SHP77 (cell line): ENCODE measurements at places on chromosomes 5 and 9.

DNA sequence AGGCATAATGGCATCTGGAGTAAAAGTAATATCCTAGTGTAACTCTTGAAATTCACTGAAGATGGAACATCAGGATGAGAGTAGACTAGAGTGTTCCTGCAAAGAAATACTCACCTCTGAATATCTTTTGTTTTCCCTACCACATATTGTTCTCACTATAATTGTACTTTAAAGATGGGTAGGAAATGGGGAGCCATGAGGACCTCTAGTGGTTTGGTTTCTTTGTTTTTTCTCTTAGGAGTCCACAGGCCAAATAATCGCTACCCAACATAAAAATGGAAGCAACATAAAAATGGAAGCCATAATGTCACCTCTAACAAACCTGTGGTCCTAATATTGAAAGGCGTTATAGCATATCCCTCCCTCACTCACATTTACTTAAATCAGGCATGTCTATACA, 2375.8 kb downstream of the MAT2B start:
- no peak for DNase-seq

DNA sequence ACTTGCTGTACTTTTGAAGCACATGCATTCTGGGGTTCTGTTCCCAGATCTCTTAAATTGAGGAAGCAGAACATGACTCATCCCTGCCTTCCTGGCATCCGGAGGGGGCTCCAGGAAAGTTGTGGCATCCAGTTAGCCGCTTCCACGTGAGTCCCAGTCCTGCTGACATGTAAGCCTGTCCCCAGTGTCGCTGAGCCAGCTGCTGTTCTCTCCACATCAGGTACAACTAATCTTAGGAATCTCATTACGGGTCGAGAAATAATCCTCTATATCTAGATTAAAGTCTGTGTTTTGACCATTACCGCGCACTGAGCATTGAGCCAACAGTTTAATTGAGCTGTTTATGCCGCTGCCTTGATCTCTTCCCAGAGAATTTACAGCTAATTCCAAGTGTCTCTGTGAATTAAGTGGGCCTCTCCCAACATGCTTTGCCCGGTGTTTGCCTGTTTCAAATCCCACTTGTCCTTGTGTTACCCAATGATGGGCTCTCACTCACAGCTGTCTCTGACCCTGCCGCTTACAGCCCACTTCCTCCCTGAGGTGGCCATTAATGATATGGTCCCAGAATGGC, 10.5 kb upstream of the SHB start:
- DNase-seq: no peak

DNA sequence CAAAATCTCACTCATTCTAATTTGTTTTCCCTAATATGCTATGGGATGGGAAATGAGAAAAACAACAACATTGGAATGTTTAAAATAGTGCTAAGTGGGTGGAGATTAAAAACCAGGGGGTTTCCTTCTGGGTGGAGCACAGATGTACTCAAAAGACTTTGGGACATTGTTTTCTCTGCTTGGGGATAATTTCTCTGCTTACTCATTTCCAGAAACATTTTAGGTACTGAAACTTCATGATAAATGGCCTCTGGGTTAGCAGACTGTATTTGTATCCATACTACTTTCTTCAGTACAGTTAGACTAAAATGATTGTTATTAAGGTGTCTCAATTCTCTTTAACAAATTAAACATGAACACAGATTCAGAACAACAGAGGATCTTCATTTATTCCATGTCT, 17.4 kb downstream of the ELOVL7 start:
- no peak for DNase-seq

- DNase-seq: peak; percentile 60
Observed at GRCh38 chr9:129177443-129177790, 644 bp downstream of the IER5L start.

GRCh38 chr9:68706363-68707201, 1.5 kb downstream of the PIP5K1B start:
- DNase-seq: no peak

- no peak for DNase-seq
Observed at GRCh38 chr5:39186722-39187539, 32.4 kb downstream of the FYB1 start.

DNA sequence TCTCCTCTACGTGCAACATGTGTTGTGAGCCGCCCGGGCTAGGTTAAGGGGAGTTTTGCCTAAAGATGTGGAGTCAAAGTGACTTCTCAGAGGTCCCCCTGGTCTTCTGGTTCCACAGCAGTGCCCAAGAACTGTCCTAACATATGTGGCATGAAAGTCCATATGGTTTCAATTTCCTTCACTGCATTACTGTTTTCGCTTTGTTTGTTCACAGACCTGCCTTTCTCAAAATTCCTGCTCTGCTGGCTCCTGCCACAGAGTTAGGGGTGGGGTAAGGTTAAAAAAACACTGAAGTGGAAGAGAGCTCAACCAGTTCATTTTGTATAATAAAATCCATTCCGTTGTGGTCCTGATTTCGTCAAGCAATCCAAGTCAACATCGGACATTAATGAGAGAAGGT, 289.4 kb downstream of the DMAC1 start:
- DNase-seq: no peak

DNA sequence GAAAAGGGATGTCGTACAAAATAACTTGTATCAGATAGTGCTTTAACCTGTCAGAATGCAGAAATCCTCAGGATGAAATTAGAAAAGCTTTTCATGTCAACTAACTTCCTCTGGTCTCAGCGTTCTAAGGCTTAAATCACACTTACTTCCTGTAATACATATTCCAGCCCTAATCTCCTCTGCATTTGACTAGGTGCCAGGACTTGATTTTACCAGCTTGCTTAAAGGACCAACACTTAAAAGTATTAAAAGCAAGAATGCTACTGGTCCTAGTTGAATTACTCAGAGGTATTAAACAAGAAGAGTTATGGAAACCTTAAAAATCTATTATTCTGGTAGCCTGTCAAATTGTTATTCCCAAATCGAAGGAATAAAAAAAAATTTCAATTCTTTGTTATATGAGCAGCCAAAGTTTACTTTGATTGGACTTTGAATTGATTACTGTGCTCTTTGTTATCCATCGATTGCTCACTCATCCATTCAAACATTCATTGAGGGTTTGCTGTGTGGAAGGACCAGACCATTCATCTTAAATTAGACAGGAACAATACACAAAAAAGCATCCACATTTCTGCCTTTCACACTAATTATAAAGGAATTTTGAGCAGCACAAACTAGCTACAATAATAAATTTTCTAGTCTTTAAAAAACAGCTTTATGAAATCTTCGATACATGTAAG, 108.7 kb downstream of the MUSK start:
- no peak for DNase-seq

DNA sequence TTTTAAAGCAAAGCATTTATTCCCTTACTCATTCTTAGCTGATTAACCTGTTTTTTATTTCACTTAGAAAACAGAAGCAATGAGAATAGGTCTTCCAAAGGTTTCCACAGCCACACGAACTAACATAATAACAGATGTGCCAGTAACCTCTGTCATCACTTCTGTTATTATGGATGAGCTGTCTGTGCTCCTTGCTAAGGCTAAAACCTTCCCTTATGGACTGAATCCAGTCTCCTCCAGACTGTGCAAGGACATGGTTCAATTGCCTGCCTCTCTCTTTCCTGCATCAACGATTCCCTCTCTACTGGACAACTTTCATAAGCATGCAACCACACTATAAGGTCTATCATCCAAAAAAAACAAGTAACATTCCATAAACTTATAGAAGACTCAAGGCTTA, 1446.2 kb downstream of the MAT2B start:
- no peak for DNase-seq

DNA sequence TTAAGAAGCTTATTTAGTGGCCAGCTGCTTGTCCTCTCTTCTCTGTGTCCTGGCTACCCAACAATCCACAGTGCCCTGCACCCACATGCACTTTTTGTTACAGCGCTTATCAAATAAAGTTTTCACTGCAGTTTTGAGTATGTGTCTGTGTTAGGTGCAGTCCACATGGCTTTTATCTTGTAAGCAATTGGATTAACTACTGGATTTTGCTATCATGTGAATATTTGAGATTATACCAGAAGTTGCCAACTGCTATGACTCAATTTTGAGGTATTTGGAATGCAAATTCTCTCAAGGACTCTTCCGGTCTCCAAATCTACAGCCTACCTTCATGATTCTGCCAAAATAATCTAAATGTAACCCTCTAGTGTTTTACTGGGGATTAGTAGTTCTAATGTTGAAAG, 690.2 kb downstream of the NR2F1-AS1 start:
- DNase-seq: no peak

DNA sequence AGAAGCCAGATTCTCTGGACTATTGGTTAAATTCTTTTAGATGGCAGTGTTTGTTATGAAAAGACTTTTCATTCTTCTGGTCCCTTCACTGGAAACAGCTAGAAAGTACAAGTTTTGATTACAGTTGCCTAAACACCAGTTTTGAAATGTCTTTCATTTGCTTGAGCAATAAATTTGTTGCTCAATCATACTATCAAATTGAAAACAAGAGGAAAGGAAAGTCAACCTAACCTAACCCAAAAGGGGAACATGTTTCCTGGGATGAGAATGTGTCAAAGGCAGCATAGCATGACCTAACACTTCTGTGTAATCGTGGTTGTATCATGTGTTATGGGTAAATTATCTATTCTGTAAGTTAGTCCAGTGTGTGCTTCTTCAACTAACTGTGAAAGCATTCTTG, 213.2 kb downstream of the TMC1 start:
- no peak for DNase-seq

DNA sequence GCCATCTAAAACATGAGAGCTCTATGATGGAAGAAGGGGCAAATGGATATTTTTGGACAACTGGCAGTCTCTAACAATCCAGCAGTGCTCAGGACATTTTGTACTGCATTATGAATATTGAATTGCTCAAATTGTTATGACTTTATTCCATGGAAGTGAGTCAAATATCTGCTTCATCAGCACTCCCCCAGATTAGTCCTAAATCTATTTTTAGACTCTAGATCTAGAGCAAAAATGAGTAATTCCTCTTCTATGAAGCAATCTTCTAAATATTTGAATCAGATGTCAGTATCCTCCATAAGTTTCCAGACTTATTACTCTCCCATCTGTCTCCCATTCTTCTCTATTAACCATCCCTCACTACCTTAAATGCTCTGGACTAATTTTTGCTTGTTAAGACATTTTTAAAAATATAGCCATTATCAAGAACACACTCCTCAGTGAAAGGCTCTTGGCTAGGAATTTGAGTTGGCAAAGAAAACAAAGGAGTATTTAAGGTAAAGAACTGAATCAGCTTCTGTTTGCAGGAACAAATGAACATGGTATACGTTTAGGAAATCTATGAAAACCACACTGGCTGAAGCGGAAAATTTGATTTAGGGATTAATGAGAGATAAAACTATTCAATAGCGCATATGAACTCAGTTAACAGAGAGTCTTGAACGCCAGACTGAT, 300.9 kb downstream of the MCTP1 start:
- DNase-seq: no peak

DNA sequence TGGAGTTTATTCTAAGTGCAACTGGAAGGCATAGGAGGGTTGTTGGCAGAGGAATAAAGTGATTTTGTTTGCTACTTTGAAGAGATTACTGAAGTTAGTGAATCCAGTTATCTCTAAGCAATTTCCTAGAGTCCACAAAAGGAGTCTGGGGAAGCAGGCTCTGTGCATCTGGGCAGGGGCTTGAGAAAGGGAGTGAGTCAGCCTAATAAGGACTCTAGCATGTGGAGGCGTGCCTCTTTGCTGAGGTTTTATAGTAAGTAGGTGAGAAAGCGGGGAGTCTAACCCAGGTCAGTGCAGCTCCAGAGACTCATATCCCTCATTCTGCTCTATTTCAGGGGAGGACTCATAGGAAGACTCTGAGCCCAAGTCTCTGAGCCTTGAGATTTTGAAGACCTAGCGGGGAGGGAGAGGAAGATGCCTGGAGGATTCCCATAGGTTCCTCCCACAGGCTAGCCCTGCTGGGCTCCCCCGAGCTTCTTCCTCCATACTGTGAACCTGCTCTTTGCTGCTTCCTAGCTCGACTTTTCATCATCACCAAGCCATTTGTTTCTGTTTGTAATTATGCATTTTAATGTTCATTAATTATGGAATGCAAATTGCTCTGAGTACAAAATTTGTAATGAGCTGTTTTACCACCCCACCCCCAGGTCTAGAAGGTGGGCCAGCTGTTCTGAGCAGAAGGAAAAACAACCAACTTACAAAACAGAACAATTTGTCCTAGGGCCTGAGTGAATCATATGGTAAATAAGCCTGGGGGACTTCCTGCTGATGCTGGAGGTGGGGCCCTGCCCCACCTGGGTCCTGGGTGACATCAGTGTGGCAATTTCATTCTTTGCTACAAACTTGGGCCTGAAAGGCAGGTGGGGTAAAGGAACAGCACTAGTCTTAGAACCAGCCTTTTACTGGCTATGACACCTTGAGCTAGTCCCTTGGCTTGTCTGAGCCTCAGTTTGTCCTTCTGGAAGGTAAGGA, 150.2 kb downstream of the TRIM32 start:
- no peak for DNase-seq

- DNase-seq: no peak
Observed at GRCh38 chr9:116694785-116695291, 7.7 kb downstream of the TRIM32 start.

DNA sequence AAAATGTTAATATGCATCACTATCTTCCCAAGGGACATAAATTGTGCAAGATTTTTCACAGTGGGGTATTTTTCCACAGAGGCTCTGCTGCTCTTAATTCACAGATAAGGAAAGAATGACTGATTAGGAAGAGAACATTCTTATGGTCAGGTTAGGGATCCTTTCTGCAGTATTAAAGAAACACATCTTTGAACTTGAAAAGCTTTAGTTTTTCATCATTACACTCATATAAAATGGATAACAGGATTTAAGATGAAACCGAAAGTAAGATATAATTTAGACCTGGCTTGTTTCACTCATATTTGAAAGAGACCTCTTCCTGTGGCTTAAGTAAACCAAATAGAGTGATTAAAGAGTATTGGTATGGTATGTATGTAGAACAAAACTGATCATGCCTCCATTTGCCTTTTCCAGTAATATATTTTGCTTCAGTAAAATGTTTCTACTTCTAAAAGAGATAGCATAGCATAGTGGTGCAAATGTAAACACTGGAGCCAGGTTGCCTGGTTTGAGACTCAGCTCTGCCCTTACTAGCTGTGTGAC, 160.0 kb downstream of the PRR16 start:
- DNase-seq: no peak

- DNase-seq: no peak
Observed at GRCh38 chr5:141522301-141522700, 33.4 kb downstream of the PCDHGC5 start.

- no peak for DNase-seq
Observed at GRCh38 chr5:164191240-164191639, 685.8 kb downstream of the MAT2B start.
